ENCODE measurements at places on chromosomes 16 and 17.

- no peak for DNase-seq
Observed at GRCh38 chr17:40342504-40343218, 21.9 kb downstream of the GJD3 start.

GRCh38 chr17:17724307-17725010 lies 43.2 kb downstream of the RAI1 start:
- no peak for DNase-seq

GRCh38 chr17:913207-913606 lies 66.4 kb downstream of the NXN start:
- no peak for DNase-seq

GRCh38 chr16:648071-648780 lies 939 bp upstream of the WDR90 start:
- peak; percentile 48 for DNase-seq

DNA sequence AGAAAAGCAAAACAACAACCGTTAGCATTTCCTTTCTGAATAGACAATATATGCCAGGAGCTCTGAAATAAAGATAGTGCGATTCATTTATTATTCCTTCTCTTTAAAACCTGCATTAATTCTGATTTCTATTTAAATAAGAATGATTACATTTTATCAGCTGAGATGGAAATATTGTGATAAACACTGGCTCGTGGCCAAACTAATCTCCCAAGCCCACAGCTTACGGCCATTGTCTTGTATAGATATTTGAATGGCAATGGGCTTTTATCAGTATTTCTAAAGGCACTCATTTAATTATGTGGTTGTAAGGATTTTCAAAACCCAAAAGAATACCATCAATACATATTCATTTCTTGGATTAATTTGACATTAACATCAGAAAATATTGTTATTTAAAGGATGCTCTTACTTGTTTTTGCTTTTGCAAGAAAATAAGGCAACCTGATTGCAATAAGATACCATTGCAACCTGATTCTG lies 123.7 kb upstream of the IRX5 start:
- DNase-seq, result no peak

DNA sequence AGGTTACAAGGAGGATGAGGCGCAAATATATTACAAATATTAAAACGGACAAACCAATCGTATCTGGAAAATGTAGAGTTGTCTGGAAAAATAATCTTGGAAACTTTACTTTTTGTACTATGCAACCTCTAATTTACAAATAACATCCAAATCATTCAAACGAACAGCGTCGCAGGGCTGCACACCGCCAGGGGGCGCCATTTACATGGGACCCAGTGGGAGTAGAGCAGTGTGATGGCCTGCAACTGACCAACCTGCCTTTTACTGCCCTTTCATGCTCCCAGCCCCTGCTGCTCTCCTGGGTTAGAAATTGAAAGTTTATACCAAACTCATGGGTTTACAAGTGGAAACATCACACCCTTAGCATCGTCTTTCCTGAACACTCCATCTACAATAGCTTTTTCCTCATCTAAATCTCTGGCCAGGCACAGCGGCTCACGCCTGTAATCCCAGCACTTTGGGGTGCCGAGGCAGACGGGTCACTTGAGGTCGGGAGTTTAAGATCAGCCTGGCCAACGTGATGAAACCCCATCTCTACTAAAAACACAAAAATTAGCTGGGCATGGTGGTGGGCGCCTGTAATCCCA lies 10.0 kb downstream of the PITPNC1 start:
- DNase-seq, result peak; percentile 64

GRCh38 chr17:41986634-41987033 lies 20.0 kb downstream of the CNP start:
- no peak for DNase-seq

DNA sequence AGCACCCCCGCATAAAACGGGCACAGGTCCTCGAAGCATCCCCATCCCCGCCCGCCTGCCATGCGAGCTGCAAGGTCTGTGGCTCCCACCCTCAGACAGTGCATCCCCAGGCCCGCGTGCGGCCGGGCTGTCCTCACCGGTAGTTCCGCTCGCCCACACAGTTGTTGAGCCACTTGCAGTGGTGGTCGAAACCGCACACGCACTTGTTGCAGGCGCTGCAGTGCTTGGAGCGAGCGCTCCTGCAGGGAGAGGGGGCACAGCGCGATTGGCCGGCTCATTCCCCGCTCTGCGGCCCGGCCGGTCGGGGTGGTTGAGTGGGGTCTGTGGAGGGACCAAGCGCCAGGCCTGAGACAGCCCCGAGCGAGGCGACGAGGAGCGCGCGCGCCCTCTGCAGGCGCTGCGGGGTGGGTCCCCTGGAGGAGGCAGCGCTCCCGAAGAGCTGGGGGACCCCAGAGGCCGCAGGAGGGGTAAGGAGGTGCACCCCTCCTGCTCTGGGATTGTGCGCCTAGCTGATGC lies 6.0 kb upstream of the TPPP3 start:
- DNase-seq, result peak; percentile 54

- no peak for DNase-seq
Observed at GRCh38 chr17:70804161-70804560, 634.8 kb downstream of the KCNJ2 start.

- DNase-seq, result no peak
Observed at GRCh38 chr17:13442361-13442760, 159.4 kb downstream of the HS3ST3A1 start.

DNA sequence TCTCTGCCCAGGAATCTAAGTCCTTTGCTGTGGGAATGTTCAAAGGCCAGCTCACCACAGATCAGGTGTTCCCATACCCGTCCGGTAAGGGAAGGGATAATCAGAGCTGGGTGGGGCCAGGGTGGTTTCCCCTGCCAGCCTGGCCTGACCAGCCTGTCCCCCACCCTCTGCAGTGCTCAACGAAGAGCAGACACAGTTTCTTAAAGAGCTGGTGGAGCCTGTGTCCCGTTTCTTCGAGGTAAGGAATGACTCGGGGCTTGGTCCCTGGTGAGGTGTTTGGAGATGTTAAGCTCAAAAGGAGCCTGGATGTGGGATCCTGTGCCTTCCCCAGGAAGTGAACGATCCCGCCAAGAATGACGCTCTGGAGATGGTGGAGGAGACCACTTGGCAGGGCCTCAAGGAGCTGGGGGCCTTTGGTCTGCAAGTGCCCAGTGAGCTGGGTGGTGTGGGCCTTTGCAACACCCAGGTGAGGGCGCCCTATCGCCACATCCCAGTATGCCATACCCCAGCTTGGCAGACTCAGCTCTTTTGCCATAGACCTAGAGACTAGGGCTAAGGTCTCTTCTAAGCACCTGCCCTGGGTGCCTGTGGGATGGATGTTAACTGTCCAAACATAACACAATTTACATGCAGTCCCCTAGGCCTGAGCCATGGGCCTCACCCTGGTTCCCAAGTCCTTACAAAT lies 997 bp downstream of the ACADVL start:
- peak; percentile 62 for DNase-seq

DNA sequence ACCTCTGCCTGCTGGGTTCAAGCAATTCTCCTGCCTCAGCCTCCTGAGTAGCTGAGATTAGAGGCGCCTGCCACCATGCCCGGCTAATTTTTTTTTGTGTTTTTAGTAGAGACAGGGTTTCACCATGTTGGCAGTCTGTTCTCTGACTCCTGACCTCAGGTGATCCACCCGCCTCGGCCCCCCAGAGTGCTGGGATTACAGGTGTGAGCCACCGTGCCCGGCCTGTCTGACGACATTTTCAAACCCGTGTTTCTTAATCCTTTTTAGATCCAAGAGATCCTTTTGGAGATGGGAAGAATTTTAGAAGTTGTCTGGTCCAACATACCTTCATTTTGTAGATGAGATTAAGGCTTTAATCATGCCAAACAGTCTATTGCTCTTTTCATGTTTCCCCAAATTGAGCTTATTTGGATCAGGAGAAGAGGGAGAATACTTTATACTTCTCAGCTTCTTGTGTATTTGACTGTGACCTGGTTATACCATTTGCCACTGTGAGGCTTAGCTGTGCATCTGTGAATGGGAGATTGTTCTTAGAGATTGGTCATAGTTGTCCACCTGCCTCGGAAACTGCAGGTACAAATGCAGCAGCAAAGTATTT lies 25.8 kb downstream of the USP10 start:
- DNase-seq, result no peak
